ENCODE measurements at places on chromosomes 16 and 17.

DNA sequence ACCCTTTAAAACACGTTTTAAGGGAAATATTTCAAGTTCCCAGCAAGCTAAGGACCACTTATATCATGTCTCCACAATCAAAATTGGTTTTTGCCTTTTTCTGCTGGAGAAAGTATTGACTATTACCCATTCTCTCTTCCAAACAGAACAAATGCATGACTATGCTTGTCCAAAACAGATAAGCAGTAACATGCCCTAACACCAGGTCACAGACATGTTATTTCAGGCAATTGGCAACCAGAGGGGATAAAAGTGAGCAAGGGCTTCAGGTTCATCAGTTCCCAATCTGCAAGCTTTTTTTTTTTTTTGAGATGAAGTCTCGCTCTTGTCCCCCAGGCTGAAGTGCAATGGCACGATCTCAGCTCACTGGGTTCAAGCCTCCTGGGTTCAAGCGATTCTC lies 15.0 kb downstream of the SKA2 start:
- no peak for DNase-seq

- no peak for DNase-seq
Observed at GRCh38 chr17:64378890-64379354, 11.7 kb downstream of the PECAM1 start.

DNA sequence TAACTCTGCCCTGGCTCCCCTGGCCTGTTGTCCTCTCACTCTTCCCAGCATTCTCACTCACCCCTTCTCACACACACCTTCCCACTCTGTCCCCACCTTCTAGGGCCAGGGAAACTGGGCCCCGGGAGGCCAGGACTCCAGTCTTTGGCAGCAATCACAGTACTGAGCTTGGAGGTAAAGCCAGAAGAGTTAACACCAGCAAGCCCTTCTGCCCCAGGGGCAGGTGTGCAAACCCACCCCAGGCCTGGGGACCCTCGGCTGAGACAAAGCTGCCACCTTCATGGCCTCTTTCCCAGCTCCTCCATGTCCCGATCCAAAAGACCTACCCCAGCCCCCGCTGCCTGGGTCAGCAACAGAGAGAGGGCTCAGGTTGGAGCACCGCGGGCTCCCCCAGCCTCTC lies 36.9 kb upstream of the MLKL start:
- DNase-seq: no peak

DNA sequence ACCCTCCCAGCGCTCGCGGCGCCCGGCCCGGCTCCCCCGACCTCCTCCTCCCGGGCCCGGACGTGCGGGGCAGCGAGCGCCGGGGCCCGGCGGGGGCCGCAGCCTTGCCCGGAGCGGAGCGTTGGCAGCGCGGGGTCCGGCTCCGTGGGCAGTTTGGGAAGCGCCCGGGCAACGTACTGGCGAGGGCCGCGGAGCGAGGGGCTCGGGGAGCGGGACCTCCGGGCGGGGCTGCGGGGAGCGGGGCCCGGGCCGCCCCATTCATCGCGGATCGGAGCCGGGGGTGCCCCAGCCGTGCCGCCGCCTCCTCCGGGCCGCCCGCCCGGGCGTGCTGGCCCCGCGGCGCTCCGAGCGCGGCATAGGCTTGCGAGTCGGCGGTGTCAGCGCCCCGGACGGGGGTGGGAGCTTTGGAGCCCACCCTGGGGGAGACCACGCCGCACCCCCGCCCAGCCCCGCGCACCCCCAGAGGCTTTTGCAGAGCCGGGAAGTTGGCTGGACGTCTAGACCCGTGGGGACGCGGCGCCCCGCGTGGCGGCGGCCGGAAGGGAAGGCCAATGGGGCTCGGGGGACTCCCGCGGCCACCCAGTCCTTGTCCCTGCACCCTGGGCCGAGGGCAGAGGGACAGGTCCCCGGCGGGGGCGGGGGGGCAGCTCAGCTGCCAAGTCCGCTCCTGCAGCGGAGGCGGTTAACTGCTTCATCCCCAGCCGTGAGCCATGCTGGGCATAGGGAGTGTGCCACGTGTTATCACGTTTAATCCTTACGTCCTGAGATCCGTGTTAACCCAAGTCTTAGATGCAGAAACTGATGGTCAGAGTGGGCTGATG lies 852 bp downstream of the ZNF469 start:
- peak; percentile 28 for DNase-seq

DNA sequence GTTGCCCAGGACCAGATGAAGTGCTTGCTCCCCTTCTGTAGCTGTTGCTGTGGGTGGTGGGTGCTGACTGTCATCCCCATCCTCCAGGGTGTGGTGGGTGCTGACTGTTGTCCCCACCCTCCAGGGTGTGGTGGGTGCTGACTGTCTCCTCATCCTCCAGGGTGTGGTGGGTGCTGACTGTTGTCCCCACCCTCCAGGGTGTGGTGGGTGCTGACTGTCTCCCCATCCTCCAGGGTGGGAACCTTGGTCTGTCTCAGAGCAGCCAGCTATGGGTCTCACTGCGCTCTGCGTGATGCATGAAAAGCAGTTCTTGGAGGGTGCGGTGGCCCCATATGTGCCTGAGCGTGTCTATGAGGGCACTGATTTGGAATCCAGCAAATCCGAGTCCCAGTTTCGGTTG lies 163.8 kb downstream of the RPTOR start:
- DNase-seq: no peak

DNA sequence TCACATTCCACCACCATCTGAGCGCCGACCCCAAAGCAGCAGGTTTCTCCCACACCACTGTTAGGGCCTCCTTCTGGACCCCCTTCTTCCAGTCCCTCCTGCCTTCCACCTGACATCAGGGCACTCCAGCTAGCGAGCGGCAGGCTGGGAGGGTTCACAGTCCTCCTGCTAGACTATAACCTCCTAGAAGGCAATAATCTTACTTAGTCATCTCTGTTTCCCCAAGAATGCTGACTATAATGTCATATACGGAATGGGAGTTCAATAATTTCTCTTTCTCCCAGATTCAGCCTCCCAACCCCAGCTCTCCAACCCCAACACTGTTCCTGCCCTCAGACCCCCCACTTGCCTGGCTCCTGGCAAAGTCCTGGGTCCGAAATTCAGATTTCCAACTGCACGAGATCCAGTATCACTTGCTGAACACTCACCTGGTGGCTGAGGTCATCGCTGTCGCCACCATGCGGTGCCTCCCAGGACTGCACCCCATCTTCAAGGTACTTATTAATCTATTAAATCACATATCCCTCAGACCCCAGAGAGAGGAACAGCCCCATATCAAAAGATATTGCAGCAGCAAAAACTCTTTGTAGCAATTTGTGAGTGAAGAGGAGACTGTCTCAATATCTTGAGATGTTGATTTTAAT lies 5.6 kb downstream of the ALOX12 start:
- no peak for DNase-seq

DNA sequence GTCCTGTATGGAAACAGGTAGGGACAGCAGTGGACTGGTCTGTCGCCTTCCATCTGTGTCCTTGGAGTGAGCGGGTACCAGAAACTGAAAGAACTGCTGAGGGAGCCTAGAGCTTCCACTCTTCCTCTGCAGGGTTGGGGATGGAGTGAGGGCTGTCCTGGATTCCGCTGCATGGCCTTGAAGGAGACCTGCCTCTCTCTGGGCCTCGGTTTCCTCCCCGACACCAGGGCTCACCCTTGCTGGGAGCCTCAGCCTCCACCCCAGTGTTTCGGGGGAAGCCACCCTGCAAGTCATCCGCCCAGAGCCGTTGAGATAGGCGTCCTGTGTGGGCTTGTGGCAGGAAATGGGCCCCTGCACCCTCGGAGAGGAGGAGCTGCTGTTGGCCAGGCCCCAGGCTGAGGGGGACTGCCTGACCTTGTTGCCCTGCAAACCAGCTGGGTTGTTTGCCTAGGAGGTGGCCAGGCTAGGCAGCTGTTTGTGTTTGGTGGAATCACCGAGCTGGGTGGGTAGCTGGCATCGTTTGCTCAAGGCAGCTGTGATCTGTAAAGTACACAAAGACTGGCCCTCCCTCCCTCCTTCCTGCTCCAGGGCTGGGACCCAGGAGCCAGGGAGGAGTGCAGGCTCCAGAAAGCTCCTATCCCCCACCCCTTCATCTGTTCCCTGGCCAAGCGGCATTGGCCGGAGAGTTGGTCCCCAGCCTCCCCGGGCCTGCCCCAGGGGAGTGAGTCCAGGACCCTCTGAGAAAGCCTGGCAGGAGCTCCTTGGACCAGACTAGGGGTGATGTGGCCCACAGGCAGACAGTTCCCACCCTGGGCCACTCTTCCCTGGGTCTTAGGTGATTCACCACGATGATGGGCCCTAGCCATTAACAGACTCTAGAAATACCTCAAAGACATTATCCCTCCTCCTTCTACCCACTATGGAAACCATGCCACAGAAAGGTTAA lies 1.3 kb downstream of the RAB37 start:
- DNase-seq: peak; percentile 44

DNA sequence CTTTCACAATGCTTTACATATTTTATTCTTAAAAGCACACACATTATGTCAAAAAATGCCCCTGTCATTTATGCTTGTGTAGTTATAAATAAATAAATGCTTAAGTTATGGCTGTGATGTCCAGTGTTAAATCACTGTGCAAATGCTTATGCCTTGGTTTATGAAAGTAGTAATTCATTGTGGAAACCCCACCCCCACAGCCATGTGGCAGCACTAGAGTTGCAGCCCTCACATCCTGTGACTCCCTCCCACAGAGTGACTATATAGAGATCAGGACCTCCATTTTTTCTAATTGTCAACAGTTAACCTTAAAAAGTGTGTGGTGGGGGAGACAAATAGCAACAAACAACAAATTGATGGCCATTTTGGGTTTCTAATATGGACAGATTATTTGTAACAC lies 2.4 kb downstream of the SKAP1 start:
- no peak for DNase-seq

DNA sequence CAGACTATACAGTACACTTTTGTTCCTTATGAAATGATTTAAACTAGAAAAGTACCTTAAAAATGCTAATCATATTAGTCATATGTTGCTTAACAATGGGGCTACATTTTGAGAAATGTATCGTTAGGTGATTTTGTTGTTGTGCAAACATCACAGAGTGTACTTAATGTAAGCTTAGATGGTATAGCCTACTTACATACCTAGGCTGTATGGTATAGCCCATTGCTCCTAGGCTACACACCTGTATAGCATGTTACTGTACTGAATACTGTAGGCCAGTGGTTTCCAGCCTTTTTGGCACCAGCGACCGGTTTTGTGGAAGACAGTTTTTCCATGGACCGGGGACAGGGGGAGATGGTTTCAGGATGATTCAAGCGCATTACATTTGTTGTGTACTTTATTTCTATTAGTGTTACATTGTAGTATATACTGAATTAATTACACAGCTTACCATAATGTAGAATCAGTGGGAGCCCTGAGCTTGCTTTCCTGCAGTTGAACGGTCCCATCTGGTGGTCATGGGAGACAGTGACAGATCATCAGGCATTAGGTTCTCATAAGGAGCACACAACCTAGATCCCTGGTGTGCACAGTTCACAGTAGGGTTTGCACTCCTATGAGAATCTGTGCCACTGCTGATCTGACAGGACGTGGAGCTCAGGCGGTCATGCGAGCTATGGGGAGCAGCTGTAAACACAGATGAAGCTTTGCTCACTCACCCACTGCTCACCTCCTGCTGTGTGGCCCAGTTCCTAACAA lies 35.0 kb upstream of the MRC2 start:
- DNase-seq: no peak

GRCh38 chr16:80369138-80369958 lies 171.4 kb upstream of the DYNLRB2 start:
- no peak for DNase-seq

DNA sequence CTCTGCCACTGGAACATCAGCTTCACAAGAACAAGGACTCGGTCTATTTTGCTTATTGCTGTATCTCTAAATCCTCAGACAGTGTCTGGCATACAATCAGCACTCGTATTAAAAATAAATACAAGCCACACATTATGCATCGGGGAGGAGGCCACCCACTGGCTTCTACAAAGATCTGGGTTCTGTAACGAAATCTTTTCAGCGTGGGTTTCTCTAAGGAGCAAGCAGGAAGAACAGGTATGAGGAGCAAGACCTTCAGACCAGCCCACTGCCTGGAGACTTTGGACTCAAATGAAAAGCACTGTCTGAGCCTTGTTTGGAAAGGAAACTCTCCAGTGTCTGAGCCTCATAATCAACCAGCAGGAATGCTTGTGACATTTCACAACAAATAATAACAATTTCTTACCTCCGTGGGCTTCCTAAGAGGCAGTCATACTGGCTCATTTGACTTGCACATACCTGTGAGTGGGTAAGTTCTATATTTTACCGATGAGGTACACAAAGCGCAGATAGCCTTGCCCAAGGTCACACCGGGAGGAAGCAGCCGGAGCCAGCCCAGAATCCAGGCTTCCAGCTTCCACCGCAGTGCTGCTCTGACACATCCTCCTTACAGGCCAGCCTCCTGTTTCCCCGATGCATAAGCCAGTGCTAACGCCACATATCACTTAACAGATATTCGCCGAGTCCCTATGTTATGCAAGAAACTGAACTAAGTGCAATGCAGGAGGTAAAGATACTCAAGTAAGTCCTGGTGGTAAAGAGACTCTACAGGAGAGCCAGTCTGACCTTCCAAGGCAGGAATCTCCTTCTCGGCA lies 118.6 kb upstream of the TNRC6C start:
- peak; percentile 12 for DNase-seq

Measured in activated B cell treated with CpG ODN at 0.5 μM for 24 hours (primary cell).